Stimulated activated naive CD4-positive, alpha-beta T cell treated with Interleukin-2 at 50 U/mL for 16 hours (primary cell): ENCODE measurements at places on chromosomes 2 and 18.

- DNase-seq: no peak
These were observed 787.6 kb upstream of the SALL3 start for GRCh38 chr18:78192054-78192453.

- DNase-seq: no peak
These were observed 82.2 kb downstream of the ADD2 start for GRCh38 chr2:70685771-70686171.

GRCh38 chr2:156810094-156810493 is 373.9 kb downstream of the GPD2 start:
- no peak for DNase-seq

- DNase-seq: no peak
These were observed 35.9 kb upstream of the SCN9A start for GRCh38 chr2:166411473-166412230.

DNA sequence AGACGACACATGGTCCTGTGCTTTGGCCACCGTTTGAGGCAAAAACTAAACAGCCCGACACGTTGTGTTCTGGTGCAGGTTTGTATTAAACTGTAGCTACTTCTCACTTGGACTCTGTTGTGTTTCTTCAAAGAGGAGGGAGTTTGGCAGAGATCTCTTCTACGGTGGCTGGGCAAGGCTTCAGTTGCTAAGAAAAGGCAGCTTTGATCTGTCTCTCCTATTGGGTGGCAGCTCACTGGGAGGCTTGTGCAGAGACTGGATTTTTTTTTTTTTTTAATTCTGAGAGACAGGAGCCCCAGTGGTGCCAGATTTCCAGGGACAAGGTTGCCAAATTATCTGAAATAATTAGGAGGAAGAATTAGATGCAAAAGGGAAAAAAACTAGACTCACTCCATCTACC is 20.2 kb upstream of the MAPRE3 start:
- no peak for DNase-seq

GRCh38 chr2:207103132-207103531 is 62.6 kb downstream of the KLF7 start:
- DNase-seq: no peak

GRCh38 chr2:53576166-53576565 is 191.4 kb upstream of the CHAC2 start:
- DNase-seq: no peak

DNA sequence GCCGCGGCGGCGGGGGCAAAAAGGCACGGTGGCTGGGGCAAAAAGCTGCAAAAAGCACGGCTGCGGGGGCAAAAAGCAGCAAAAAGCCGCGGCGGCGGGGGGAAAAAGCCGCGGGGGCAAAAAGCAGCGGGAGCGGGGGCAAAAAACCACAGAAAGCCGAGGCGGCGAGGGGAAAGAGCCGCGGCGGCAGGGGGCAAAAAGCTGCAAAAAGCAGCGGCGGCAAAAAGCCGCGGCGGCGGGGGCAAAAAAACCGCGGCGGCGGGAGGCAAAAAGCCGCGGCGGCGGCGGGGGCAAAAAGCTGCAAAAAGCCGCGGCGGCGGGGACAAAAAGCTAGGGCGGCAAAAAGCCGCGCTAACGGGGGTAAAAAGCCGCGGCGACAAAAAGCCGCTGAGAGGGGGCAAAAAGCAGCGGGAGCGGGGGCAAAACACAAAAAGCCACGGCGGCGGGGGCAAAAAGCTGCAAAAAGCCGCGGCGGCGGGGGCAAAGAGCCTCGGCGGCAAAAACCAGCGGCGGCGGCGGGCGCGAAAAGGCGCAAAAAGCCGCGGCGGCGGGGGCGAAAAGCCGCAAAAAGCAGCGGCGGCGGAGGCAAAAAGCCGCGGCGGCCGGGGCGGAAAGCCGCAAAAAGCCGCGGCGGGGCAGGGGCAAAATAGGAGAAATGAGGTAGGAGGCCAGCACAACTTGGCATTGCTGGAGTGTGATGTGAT is 123.4 kb downstream of the ANKRD30BL start:
- DNase-seq: no peak

DNA sequence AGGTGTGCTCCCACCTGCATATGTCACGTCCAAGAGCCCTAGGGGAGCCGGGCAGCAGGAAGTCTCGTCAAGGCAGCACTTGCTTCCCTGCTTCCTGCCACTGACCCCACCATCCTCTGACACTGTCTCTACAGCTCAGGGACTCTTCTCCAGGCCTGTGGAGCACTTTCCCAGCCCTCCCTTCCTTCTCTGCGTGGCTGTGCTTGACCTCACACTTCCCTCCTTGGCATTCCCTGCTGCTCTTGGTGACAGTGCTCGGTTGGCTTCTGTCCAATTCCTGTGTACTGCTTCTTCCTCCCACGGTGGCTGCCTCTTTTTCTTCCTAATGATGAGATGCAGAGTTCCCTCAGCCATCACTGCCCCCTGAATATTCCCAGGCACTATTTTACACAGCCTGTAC is 2.8 kb downstream of the CIDEA start:
- no peak for DNase-seq

- no peak for DNase-seq
These were observed 694.9 kb upstream of the KLHL29 start for GRCh38 chr2:22690096-22690495.

DNA sequence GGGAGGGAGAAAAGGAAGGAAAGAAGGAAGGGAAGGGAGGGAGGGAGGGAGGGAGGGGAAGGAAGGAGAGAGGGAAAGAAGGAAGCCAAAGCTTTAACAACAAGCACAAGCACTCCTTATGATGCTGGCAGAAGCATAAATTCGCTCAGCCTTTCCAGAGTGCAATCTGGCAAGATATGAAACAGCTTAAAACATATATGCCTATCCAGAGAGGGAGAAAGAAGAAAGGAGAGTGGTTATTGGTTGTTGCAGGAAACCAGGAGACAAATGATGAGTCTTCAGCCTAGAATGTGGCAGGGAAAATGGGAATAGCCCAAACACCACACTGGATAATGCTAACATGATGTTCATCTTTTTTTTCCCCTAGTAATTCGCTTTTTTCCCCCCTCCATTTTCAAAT is 64.0 kb downstream of the STPG4 start:
- no peak for DNase-seq

- no peak for DNase-seq
These were observed 14.1 kb upstream of the ZSWIM2 start for GRCh38 chr2:186862869-186863709.

GRCh38 chr18:71105078-71105819 is 816.4 kb downstream of the SOCS6 start:
- DNase-seq: no peak

- DNase-seq: no peak
These were observed 29.2 kb downstream of the GULP1 start for GRCh38 chr2:188320861-188321260.

DNA sequence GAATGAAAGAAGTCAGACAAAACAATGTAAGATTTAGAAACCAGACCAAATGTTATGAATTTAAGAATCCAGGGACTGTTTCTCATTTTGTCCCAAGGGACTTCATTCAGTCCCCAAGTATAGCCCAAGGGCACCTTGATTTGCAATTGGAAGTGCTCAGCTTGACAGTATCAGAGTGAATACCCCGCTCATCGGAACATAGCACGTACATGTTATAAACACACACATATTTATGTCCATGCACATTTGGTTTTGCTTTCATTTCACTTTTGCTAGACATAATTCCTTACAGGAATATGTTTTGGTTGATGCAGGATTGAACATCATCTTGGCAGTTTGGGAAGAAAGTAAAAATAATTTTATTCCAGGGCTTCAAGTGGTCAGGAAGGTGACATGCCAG is 100.2 kb downstream of the PID1 start:
- no peak for DNase-seq

DNA sequence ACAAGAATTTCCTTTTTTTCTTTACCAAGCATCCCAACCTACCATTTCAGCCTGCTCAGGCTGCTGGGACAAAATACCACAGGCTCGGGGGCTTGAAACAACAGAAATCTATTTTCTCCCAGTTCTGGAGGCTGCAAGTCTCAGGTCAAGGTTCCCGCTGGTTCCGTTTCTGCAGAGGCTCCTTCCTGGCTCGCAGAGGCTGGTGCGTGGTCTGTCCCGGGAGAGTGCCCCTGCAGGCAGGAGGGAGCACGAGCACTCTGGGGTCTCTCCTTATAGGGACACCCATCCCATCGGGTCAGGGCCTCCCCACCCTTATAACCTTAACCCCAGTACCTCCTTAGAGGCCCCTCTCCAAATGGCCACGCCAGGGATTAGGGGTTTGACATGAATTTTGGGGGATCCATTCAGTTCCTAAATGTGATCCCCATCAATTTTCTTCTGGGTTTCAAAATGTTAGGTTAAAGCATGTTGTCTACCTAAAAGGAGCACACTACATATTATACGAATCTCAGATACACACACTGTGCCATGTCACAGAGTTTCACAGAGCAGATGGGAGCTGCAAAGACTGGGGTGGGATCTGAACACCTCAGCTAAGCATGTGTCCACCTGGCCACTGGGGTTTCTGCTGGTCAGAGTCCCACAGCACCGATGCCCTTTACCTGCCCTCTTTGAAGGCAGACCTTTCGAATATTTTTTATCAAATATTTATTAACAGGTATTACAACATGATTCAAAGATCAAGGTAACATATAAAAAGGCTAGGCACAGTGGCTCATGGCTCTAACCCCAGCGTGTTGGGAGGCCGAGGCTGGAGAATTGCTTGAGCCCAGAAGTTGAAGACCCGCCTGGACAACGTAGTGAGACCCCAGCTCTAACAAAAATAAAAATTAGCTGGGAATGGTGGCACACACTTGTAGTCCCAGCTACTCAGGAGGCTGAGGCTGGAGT is 17.6 kb upstream of the ADI1 start:
- no peak for DNase-seq

DNA sequence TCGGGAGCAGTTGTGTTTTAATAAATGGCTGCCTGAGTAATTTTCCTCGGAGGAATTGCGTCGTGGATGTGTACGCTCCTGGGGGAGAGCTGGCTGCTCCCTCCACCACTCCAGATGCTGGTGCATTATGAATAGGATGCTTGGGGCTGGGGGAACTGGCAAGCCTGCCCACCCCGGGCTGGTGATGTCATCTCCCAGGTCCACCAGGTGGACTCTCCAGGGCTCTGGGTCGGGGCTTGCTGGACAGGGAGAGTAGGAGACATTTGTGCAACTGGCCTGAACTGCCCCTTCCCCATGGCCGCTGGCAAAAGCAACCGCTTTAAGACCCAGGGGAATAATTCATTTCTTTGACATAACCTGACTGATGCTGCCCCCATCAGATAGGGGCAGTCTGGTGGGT is 158.7 kb downstream of the KLHL29 start:
- no peak for DNase-seq

DNA sequence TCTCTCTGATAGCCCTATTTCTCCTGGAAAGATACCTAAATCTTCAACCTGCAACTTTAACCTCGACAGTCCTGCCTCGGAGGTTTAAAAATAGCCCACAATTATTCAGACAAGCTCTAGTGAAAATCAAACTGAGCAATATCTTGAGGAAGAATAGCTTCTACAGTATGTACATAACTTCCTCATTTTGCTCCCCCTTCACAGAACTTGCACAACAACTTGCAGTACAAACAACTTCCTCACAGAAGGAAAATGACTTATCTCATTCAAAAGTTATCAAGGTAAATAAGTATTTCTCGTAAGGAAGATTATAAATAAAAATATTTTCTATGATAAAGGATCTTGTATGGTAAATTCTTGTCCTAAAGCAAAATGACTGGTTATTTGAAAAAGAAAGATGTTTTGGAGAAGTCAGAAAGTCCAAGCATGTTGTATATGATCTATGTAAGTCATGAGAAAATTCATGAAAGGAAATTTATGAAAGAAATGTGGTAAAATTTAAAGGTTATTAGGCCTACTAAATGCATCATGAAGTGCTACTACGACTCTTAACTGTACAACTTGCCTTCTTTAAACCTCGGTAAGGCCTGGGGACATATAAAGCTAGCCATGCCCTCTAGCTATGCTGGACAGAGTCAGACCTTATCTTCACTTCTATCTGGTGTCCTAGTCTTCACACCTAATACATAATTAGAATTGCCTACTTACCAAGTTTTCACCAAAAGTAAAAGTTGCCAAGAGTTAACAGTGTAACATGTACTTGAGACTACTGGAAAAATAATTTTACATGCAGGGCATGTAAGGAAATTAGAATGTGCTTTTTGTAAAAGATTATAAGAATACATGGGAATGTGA is 394.5 kb downstream of the DLGAP1 start:
- DNase-seq: no peak

- DNase-seq: peak; percentile 28
These were observed 1.7 kb upstream of the CTDSP1 start for GRCh38 chr2:218397820-218398436.

GRCh38 chr2:216596980-216597509 is 36.2 kb upstream of the IGFBP2 start:
- no peak for DNase-seq

- DNase-seq: no peak
These were observed 658.4 kb downstream of the NYAP2 start for GRCh38 chr2:226057914-226058313.

DNA sequence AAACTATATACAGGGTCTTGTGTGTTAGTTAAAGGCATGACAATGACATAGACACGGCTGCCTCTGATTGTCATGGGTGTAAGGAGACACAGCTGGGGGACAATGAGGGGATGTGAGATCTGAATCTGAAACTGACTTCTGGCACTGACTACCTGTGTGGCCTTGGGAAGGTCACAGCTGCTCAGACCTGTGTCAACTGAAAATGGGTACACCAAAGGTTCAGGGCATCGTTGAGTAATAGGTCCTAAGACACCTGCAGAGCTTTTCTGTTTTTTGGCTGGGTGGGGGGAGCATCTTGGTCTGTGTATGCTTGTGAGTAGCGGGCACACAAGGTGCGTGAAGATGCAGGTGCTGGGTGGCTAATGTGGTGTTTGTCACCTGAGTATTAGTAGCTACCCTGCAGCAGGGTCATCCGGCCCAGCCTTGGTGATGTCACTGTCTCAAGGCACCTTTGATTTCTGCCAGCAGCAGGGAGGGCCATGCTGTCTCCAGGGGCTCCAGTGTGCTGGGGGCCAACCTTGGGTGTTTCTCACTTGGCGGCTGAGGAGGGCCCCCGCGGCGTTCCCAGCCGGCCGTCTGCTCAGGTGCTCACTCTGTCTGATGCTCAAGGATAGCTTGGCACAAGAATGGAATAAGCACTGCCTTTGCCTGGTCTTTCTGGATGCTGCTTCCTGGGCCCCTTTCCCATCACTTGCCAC is 53.1 kb upstream of the HS6ST1 start:
- no peak for DNase-seq

- no peak for DNase-seq
These were observed 22.2 kb downstream of the SMIM21 start for GRCh38 chr18:75405351-75405750.

DNA sequence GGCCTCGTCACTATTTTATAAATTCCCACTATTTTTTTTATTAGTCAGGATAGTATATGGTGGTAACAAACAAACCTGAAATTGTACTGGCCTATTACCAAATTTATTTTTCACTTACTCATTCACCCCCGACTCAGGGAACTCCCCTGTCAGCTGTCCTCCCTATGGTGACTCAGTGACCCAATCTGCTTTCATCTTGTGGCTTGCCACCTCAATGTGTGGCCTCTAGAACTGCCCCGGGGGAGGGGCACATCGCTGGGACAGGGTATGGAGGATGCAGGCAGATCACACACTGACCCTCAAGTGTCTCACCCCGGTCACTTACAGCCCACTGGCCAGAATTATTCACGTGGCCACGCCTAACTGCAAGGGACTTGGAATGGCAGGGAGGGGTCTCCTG is 71.6 kb downstream of the ACTR2 start:
- peak; percentile 57 for DNase-seq
